Suprapubic skin (tissue), 4 donors: ENCODE measurements at places on chromosomes 1 and 21.

- no peaks in the 10 kb centered on the region for H3K36me3 ChIP-seq
- no peaks in the 10 kb centered on the region for H3K4me1 ChIP-seq
- no peak for DNase-seq
- H3K27ac ChIP-seq = no peak overlapping the region
- no peak overlapping the region for H3K4me3 ChIP-seq
Measured at GRCh38 chr1:206131037-206131436, 13.8 kb upstream of the AVPR1B start.

DNA sequence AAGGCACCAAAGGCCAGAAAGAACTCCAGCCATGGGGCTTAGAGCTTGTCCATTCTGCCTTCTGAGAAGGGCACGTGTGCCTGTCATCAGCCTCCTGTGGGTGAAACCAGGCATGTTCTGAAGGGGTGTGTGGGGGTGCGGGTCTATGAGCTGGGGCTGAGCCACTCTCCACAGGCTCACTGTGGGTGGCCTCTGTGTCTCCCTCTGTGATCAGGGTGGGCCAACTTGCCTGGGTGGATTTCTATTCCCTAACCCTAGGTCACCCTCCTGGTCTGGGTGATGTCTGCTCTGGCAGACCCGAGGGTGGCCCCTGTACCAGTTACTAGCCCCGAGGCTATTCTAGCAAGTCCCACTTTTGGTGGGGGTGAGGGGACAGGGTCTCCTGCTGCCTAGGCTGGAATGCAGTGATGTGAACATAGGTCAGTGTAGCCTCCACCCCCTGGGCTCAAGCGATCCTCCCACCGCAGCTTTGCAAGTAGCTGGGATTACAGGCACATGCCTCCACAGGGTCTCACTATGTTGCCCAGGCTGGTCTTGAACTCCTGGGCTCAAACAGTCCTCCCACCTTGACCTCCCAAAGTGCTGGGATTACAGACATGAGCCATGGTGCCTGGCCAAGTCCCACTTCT is 94.4 kb downstream of the TRIM11 start:
- H3K27ac ChIP-seq = no peak overlapping the region
- no peaks in the 10 kb centered on the region for H3K36me3 ChIP-seq
- no peaks in the 10 kb centered on the region for H3K27me3 ChIP-seq
- no peak for DNase-seq

DNA sequence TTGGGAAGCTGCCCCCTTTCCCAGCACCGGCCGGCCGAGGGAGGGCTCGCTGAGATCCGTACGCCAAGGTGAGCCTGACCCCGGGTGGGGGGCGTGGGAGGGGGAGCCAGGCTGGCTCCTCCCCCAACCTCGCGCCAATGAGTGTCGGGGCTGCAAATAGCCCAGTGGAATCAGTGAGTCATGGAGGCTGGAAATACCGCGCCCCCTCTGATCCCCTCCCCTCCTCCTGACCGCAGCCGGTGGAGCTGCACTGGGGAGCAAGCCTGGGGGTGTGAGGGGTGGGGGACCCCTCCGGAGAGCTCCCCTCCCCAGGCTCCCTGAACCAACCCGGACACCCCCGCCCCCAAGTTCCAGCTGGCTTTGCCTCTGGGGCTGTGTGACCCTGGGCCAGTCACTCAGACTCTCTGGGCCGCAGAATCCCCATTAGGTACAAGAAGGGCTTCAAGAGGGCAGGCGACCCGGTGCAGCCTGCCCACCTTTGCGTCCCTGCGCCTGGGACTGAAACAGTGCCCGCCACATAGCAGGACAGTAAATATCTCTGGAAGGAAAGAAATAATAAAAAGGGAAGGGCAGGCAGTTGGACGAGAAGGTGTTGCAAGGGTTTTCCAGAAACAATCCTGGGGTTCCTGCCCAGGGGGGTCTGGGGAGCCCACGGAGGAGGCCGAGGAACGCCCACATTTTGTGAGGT is 4.5 kb downstream of the HSPB7 start:
- H3K4me1 ChIP-seq = peaks cover 44% of the 10 kb centered on the region
- H3K27me3 ChIP-seq = no peaks in the 10 kb centered on the region
- no peaks in the 10 kb centered on the region for H3K36me3 ChIP-seq
- peak overlapping the region; percentile 74 for H3K27ac ChIP-seq

- no peak overlapping the region for H3K4me3 ChIP-seq
- H3K27me3 ChIP-seq = no peaks in the 10 kb centered on the region
- H3K27ac ChIP-seq = no peak overlapping the region
- no peaks in the 10 kb centered on the region for H3K4me1 ChIP-seq
- H3K36me3 ChIP-seq = no peaks in the 10 kb centered on the region
Measured at GRCh38 chr1:238177351-238177750, 286.6 kb upstream of the ZP4 start.

DNA sequence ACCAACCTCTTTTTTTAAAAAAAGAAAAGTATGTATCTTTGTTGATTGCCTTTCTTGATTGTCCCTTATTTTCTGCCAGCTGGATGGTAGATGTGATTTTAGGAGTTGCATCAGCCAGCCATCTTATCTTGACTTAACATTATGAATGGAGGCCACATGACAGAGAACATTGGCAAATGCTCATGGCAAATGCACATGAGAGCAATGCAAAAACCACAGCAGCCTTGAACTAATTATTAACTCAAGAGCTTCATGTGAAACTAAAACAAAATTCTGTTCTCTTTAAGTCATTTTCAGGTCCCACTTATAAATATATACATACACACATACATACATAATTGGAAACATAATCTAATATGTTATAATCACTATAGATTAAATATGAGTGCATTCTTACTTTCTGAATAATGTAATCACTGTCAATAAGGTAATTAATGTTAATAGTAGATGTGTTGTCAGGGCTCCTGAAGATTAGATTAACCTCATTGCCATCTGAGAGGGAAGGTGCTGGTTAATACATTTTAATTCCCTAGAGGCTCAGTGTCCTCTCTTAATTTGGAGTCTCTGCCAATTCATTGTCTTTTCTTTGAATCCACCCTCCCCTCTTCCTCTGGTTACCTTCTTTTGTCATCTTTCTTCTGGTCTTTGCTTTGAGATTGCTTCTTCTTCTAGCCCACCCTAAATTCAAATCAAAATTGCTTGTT is 962.2 kb downstream of the ADGRL2 start:
- no peak for DNase-seq
- H3K27me3 ChIP-seq = no peaks in the 10 kb centered on the region
- H3K4me3 ChIP-seq = no peak overlapping the region
- H3K4me1 ChIP-seq = no peaks in the 10 kb centered on the region
- no peak overlapping the region for H3K27ac ChIP-seq
- no peaks in the 10 kb centered on the region for H3K36me3 ChIP-seq

DNA sequence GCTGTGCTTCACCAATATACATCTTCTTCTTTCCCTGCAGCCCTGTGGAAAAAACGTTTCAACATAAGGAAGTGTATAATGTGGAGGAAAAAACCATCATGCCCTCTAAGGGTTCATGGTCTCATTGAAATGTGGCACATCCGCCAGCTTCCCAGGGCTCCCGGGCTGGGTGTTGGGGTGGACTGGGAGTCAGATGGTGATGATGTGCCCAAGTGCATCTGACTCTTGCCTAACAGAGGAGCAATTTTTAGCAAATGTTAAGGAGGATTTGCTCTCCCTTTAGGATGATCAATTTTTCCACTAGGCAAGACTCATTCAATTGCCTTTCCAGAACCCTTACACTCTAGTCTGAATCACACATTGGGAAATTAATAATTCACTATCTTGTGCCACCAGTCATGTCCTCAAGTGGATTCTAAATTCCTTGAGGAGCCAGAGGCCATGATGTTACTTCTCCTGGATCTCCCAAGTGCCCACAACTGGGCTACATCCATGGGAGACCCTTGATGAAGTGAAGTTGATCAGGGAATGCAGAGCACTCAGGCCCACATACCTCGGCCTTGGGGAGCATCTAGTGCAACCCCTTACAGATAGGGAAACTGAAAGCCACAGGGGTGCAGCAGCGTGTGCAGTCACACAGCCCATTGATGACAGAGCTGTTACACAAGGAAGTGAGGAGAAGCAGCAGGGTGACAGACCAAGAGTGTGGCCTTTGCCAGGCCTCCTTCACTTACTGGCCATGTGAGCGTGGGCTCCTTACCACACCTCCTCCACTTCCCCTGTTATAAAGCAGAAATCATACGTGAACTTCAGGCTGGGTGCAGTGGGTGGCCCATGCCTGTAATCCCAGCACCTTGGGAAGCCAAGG is 100.0 kb upstream of the SLC44A3 start:
- H3K27ac ChIP-seq = no peak overlapping the region
- H3K27me3 ChIP-seq = no peaks in the 10 kb centered on the region
- no peaks in the 10 kb centered on the region for H3K4me1 ChIP-seq
- H3K36me3 ChIP-seq = no peaks in the 10 kb centered on the region
- H3K4me3 ChIP-seq = no peak overlapping the region

- no peak overlapping the region for H3K27ac ChIP-seq
- H3K27me3 ChIP-seq = peaks cover 72% of the 10 kb centered on the region
- no peaks in the 10 kb centered on the region for H3K4me1 ChIP-seq
- H3K4me3 ChIP-seq = no peak overlapping the region
- no peak for DNase-seq
Measured at GRCh38 chr1:17886386-17886785, 131.3 kb downstream of the ACTL8 start.

- no peaks in the 10 kb centered on the region for H3K36me3 ChIP-seq
- no peak overlapping the region for H3K4me3 ChIP-seq
- no peak for DNase-seq
- no peaks in the 10 kb centered on the region for H3K27me3 ChIP-seq
Measured at GRCh38 chr1:236154671-236155398, 12.5 kb downstream of the GPR137B start.

DNA sequence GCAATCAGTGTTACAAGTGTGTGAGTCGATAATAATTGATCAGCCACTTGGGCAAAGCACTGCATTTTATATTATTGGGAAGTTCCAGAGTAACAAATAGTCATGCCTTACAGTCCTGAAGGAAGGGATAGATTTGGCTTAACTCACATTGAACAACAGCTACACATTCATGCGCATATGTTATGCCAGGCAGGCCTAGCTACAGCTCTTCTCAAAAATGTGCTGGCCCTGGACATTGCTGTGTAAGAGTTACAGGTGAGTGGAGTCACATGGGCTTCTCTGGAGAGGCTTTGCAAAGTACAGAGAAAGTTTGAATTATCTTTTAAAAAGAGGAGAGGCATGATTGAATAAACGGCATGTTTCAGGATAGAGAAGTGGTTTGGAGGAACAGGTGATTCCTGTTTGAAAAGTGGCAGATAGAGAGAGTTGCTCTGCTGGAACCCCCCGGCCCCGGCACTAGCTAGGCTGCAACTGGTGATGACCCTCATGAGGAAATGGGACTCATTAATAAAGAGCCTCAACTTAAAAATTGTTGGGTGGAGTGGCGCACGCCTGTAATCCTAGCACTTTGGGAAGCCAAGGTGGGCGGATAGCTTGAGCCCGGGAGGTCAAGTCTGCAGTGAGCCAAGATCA is 200.6 kb downstream of the CRB1 start:
- H3K4me3 ChIP-seq = no peak overlapping the region
- no peaks in the 10 kb centered on the region for H3K4me1 ChIP-seq
- H3K36me3 ChIP-seq = no peaks in the 10 kb centered on the region
- H3K27ac ChIP-seq = no peak overlapping the region
- no peaks in the 10 kb centered on the region for H3K27me3 ChIP-seq
